ENCODE measurements at places on chromosomes 6 and 20. TPM values are rescaled to one million over a fixed set of nuclear protein-coding genes. Genes with fewer than 3 reads are reported as not detected.

Gene HDGFL1
- not detected for total RNA-seq

Gene PTPRT
- total RNA-seq: 0.07 TPM

Gene PRRT1
- total RNA-seq: 1.8 TPM

Gene LPIN3
- total RNA-seq: 3.8 TPM

Gene CCND3
- 24.2 TPM for total RNA-seq

Gene DLK2
- 0.96 TPM for total RNA-seq

Gene MAFB
- 1.0 TPM for total RNA-seq

Gene FAM209B
- total RNA-seq: 0.92 TPM

Gene GPR6
- total RNA-seq: 0.20 TPM

Gene CTAGE9
- not detected for total RNA-seq

Gene PTGIS
- 18.9 TPM for total RNA-seq

Gene SEMG1
- total RNA-seq: 2.0 TPM

DNA sequence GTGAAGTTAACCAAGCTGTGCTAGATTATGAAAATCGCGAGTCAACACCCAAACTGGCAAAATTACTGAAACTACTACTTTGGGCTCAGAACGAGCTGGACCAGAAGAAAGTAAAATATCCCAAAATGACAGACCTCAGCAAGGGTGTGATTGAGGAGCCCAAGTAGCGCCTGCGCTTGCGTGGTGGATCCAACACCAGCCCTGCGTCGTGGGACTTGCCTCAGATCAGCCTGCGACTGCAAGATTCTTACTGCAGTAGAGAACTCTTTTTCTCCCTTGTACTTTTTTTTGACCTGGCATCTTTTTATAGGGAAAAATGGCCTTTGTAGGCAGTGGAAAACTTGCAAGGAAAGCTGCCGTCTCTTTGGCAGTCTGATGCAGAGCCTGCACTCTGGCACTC, 6.8 kb downstream of the GID8 start:
- DNase-seq: no peak

DNA sequence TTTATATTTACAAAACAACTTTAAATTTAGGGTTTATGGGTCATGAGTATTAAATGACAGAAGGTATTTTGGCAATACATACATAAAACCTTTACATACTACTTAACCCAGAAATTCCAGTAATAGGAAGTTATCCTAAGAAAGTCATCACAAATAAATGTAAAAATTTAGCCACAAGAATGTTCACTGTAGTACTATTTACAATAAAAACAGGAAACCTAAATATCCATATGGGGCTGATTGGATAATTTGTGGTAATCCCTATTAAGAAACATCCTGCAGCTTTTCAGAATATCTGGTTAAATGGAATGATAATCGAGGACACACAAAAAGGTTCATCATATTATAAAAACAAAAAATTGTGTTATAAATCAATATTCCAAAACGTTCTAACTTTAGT, 44.4 kb downstream of the TRAM2 start:
- DNase-seq: no peak

GRCh38 chr6:32436995-32437836, 2.5 kb upstream of the HLA-DRA start:
- no peak for DNase-seq

- DNase-seq: no peak
Measured at GRCh38 chr20:59591061-59591460, 13.3 kb upstream of the PHACTR3 start.

DNA sequence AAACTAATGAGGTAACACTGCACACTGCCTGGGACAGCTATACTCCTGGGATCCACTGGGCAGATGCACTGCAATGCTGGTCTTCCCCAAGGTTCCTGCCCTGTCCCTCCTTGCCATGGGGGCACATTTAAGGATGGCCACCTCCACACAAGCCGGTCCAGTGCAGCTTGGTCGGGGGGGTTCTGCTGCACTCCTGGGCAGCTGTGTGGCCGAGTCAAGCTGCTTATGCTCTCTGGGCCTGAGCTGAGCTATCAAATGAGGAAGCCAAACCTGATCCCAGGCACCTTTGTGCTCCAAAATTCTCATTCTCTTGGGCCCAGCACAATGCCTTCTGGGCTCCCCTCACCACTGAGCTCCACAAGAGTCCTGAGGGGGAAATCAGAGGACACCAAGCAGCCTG, 37.3 kb downstream of the NINL start:
- no peak for DNase-seq

GRCh38 chr6:37587866-37588734, 88.4 kb upstream of the CCDC167 start:
- DNase-seq: no peak

GRCh38 chr20:57616143-57616951, 3.9 kb downstream of the ZBP1 start:
- no peak for DNase-seq

GRCh38 chr6:117590447-117590846, 11.9 kb downstream of the GOPC start:
- DNase-seq: no peak

- DNase-seq: no peak
Measured at GRCh38 chr6:4178737-4179333, 43.5 kb upstream of the ECI2 start.

GRCh38 chr20:16100111-16100510, 473.1 kb downstream of the KIF16B start:
- no peak for DNase-seq

- no peak for DNase-seq
Measured at GRCh38 chr6:111623046-111623718, 17.5 kb upstream of the TRAF3IP2 start.

DNA sequence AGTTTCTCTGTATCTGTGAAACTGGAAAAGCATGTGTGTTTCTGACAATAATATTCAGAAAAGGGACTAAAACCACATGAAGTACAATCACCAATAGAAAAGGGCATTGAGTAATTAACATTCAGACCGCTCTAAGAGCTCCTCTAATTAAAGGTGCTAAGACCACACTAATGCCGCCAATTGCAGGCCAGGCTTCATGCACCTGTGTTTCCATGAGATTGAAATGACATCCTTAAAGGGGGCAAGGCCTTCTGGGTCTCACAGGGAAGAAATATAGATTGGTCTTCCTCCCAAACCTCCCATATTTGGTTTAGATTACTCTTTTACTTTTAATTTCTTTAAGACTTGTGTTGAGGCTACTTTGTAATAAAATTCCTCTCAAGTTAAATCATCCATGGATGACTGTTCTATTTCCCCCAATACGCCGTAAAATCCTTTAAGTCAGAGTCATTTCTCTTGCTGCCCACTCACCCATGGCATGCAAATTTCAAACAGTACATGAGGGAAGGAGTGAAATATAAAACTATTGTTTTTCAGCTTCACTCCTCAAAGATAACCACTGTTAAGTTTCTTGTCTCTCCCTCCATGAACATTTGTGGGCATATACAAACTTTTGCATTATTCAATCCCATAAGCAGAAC, 110.6 kb downstream of the UBE3D start:
- no peak for DNase-seq

GRCh38 chr6:71404145-71404966, 115.7 kb downstream of the OGFRL1 start:
- DNase-seq: no peak

- no peak for DNase-seq
Measured at GRCh38 chr6:51841626-51842025, 245.8 kb downstream of the PKHD1 start.

- DNase-seq: no peak
Measured at GRCh38 chr6:31058128-31058894, 48.0 kb downstream of the MUC22 start.

DNA sequence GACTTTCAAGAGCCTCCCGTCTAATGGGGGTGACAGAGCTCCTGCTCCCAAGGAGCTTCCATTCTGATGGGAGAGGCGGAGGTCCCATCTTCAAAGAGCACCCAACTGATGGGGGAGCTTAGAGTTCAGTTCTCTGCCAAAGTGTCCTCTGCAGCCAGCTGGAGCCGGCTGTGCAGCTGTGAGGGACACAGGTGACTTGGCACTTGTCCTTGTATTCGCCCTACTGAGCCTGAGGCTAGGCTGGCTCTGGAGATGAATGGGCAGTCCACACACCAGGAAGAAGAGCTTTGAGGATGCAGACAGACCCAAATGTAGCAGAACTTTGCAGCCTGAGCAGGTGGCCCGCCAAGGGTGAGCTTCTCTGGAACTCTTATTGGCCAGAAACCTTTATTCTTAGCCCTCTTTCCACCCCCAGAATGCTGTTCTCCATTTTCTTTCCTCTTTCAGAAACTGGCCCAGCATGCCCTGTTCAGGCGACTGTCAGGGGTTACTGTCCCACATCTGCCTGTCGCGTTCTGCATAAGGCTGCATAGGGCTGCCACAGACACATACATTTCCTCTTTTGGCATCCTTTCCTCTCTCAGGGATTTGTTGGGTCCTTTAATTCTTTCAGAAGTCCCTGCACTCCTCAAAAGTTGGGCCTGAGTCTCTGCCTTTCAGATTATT, 108.7 kb upstream of the LRFN2 start:
- no peak for DNase-seq

DNA sequence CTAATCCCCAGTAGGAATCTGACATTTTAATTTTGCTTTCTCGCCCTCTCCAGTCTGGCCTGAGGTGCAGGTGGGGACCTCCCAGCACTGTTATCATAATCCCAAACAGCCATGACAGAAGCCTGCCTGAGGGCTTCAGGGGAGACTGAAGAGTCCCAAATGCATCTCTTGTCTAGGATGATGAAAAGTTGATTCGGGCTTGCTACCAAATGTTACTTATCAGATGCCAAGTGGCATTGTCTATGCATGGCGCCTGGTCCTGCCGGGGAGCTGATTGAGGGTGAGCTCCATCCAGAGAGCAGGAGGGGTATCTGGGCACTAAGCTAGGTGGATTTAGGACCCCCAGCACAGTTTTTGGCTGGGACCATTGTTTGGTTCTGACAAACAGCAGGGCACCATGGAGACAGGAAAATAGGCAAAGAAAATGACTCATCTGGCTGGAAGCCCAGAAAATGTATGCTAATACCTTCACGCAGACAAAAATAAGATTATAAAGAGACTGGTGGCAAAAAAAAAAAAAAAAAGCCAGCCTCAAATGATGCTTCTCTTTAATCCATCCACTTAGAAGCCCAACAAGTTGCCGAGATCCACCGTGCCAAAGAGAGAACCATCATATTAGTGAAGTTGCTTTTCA, 513.7 kb upstream of the SULF2 start:
- DNase-seq: no peak

DNA sequence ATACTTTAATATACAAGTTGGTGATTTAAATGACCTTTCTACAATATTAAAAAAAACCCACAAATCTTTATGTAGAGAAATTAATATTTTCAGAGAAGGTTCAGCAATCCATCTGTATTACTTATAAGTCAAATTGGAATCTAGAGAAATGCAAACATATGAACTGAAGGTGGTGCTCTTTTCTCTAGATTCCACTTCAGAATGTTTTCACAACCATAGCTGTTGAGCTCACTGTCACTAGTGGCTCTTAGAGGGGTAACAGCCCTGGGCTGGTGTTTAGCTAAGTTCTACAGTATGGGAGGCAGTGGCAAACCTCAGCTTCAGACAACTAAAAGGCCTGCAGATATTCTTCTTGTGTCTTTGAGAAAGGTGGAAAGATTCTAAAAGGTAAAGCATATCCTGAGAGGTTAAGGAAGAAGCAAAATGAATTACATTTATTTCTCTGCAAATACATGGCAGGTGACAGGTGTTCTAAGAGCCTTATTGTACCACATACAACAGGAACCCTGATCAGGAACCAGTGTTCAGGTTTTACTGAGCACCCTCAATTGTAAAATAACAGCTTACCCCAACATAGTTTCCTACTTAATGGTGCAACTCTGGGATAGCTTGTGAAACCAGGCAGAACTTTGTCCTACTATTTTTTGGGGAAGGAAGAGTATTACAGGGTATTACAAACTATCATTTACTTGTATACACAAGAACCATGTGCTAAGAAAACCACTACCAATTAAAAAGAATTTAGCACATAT, 56.6 kb upstream of the SAMHD1 start:
- DNase-seq: no peak

DNA sequence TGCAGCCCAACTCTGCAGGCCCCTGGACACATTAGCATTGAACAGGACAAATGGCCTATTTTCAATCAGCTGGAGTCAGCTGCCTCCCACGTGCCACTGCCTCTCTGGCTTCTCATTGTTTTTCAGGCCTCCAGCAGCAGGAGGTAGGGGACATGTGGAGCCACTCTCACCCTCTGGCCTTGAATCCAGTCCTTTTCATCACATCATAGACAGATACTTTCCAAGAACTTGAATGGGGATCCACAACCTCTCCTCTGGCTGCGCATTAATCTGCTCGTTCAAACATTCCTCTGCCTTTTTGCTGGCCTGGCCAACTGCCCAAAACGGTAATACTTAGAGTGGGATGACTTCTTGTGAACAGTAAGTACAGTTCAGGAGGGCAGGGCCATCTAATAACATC, 592.3 kb downstream of the PKHD1 start:
- no peak for DNase-seq

- no peak for DNase-seq
Measured at GRCh38 chr20:64129146-64129782, 21.9 kb upstream of the NPBWR2 start.

DNA sequence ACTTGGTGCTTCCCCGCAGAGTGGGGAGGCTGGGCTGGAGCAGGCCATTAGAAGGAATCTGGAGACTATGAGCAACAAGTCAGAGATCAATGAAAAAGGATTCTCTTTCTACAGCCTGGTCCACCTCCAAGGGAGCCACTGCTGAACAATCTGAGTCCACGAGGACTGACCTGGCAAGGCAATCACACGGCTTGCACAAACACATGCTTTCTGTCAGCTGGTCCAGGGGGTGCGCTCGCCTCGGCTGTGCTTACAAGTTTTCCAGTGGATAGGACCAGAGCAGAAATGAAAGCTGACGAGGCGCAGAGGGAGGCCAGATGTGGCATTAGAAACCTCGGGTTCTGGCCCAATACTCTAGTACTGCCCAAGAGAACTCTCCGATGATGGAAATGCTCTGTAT, 18.1 kb downstream of the KCNK5 start:
- DNase-seq: no peak

- no peak for DNase-seq
Measured at GRCh38 chr6:117911660-117912059, 4.6 kb downstream of the SLC35F1 start.

- no peak for DNase-seq
Measured at GRCh38 chr6:4354181-4354580, 218.8 kb upstream of the ECI2 start.

GRCh38 chr6:40516429-40516828, 70.7 kb downstream of the LRFN2 start:
- DNase-seq: no peak

- DNase-seq: no peak
Measured at GRCh38 chr20:50092436-50092835, 20.5 kb downstream of the UBE2V1 start.

- DNase-seq: no peak
Measured at GRCh38 chr20:37823296-37823980, 79.5 kb upstream of the VSTM2L start.

GRCh38 chr20:62319346-62319909, 16.6 kb downstream of the ADRM1 start:
- no peak for DNase-seq

DNA sequence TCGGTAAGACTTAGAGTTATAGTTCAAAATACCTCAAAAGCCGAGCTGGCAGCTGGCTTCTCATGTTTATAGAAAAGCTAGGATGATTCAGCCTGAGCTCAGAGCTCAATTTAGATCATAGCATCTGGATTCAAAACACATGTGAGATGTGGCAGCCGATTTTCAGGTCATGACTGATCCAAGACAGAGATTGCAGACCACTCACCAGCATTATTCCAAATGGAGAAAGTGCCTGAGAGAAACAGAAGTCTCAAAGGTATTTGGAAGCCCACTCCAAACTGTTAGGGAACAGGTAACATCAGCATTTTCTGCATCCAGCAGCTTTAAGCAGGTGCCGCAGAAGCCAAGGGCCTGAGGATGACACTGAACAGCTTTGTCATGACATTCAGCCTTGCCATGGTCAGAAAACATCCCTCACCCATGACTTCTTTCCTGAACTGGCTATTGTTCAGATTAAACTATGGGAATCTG, 102.2 kb downstream of the BACH2 start:
- DNase-seq: no peak
